Activated CD4-positive, CD25-positive, alpha-beta regulatory T cell (primary cell): ENCODE measurements at places on chromosomes 7 and 10.

DNA sequence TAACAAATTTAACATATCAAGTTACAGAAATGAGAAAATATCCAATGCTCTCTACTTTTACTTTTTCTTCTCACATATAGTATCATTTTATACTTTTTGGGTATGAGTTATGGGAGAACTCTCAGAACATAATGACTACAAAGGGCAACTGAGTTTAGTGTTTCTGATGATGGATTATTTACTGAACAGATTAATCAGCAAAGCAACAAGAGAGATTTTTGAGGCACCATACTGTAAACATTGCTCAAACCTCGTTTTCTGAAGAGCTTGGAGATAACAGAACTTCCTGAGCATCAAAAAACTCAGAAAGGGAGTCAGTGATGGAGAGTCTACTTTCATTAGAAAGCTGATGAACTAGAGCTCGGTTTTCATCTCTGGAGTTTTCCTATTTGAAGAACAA lies 84.8 kb upstream of the GSDME start:
- DNase-seq, result no peak

DNA sequence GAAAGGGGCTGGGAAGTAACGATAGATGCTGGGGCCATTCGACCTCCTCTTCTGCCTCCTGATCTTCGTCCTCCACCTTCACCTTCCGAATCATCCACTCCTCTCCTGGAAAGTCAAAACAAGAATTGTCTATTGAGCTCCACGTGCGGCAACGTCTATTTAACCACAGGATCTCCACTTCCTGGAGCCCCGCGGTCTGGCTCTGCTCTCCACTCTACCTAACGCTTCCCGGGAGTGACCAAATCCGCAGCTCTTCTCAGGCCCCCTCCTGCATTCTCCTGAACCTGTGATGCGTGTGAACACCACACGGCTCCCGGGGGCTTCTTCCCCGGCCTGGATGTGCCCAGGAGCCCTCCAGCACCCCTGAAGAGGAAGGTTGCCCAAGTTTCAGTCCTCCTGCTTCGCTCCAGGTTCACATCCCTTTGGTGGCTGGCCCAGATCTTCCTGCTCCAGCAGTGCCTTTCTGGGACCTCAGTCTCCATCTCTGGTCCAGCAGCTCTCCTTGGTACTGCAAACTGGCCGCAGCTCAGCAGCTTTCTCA lies 7.2 kb downstream of the ZNF467 start:
- no peak for DNase-seq

DNA sequence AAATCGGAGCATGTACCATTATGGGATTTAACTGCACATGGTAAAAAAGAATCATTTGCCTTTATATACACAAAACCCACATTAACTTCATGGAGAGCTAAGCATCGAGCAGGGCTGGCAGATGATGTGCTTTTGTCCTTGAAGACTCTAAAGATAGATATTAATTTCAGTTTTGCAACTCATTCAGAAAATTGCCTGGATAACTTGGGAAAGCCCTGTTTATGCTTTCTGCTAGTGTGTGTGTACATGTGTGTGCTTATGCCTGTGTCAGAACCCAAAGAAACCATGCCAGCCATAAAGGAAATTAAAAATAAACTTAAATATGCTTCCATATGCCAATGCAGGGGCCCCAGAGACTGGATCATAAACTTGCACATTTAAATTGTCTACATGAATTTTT lies 640.0 kb downstream of the PARD3 start:
- DNase-seq, result no peak

DNA sequence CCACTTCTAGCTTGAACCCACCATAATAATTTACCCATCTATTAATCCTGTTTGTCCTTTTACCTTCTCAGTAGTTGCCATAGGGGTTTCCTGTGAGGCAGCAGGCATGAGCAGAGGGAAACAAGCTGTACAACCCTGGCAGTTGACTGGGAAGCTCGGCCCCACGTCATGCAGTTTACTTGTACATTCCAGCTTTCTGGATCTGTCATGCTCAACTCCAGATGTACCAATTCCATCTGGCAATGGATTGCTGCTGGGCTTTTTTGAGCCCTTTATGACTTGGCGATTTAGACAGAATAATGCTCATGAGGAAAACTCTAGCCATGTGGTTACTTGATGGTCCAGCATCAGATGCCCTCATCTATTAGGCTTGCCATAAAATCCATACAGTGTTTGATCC lies 112.5 kb downstream of the GNAI1 start:
- DNase-seq, result no peak
